ENCODE measurements at places on chromosomes 5 and 9.

- DNase-seq: no peak
Measured at GRCh38 chr9:34734720-34735119, 24.8 kb upstream of the CCL21 start.

GRCh38 chr5:150485693-150486401 lies 22.1 kb upstream of the NDST1 start:
- DNase-seq: no peak

- DNase-seq: no peak
Measured at GRCh38 chr5:16539169-16539666, 73.6 kb upstream of the ZNF622 start.

DNA sequence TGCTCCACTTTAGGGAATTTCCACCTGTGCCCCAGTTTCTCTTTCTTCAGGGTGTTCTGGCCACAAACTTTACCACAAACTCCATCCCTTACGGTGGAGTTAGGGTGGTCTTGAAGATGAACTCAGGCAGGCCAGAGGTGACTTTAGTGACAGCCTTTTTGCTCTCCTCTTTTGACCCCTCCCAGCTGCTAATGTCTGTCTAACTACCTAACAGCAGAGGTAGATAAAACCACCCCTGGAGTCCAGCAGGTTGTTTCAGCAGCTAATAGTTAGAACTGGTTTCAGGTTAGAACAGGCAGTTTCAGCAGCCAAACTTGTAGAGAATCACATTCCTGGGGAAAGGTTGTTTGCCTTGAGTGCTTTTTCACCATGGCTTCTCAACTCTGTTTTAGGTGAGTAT lies 971.3 kb upstream of the CDH18 start:
- no peak for DNase-seq

DNA sequence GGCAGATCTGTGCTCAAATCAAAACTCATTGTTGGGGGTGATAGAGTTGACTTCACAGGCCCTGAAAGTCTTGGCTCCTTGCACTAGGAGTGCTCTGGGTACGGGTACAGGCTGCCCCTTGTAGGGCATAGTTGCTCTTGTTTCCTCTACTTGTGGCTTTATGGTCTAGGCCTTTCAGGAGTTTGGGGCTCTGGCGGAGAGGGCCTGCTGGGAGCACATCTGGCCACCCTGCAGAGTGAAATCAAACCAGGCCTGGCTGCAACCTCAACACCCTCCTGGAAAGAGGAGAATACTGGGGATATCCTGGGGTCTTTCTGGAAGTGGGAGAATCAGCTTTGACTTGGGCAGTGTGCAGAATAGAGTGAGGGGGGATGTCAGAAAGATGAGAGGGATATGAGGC lies 1.5 kb downstream of the TGFBI start:
- no peak for DNase-seq

DNA sequence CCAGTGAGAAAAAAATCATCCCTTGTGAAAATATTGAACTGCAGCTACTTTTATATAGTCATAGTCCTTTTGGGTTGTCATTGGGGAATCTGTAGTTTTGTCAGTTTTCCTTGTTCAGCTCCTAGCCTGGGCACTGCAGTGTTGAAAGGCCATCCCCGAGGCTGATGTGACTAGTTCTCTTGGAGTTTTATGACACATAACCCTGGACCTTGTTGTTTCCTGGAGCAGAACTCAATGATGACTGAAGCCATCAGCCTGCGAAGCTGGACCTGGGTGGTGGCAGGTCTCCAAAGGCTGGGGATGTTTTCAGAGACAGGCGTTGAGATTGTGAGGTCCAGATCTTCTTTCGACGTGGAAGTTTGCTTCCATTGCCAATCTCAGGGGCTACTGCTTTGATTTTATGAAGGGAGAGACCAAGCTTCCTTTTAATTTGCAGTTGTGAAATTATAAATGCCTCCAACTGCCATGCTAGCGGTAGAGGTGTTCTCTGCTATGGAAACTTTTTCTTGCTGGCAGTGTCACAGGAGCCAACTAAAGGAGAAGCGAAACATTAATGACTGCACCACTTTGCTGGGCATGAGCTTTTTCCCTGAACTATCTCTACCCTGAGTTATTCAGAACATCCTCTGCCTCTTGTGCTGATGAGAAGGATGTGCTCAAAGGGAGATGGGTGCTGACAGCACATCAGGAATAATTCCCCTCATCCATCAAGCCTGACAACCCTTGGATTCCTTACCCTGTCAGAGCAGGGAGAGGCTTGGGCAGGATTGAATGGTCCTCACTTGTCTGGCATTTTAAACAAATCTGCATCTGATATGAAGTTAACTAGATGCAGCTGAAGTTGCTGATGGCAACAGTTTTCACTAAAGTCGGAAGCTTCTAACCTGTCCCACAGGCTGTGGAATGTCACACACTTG lies 209.6 kb downstream of the MAST4 start:
- DNase-seq: no peak

- DNase-seq: no peak
Measured at GRCh38 chr9:12853051-12853450, 78.2 kb downstream of the LURAP1L start.

DNA sequence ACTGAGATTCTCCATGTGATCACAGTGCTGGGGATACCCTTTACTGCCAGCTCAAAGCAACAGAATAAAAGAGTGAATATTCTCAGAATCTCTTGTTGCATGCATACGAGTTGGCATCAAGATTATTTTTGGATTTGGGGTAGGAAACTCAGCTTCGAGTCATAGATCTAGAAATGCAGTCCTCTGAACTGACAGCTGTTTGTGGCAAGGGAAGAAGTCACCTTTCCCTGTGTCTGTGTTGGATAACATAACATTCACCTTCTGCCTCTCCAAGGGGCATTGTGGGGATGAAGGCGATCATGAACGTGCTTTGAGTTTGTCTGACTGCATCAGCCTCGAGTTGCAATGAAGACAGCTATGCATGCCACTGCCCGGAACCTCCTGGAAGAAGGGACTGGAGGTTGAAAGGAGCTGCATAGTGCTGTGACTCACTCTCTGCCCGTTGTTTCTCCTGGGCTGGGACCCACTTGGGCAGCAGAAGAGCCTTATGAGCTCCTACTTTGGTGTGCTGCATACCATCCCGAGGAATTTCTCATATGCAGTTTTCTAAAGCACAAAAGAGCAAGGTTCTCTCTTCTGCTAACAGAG lies 231.7 kb downstream of the ARHGAP26 start:
- DNase-seq: peak; percentile 46

- peak; percentile 59 for DNase-seq
Measured at GRCh38 chr9:95003689-95004410, 277.4 kb downstream of the AOPEP start.

- peak; percentile 18 for DNase-seq
Measured at GRCh38 chr5:62306896-62307689, 1.1 kb downstream of the KIF2A start.

GRCh38 chr5:158635565-158635964 lies 464.2 kb downstream of the EBF1 start:
- no peak for DNase-seq

- peak; percentile 55 for DNase-seq
Measured at GRCh38 chr5:9437741-9438240, 108.1 kb downstream of the SEMA5A start.

- no peak for DNase-seq
Measured at GRCh38 chr5:127409921-127410675, 107.3 kb upstream of the PRRC1 start.

- DNase-seq: no peak
Measured at GRCh38 chr5:171785517-171785916, at the start of gene SMIM23. TSS of gene SMIM23 (plus strand) at chr5:171785817. CDS start at chr5:171785872, 55 bp downstream.

GRCh38 chr5:163473635-163474243 lies 13.3 kb downstream of the HMMR start:
- DNase-seq: no peak

- DNase-seq: peak; percentile 87
Measured at GRCh38 chr5:160169326-160169725, 50.1 kb upstream of the PWWP2A start.

DNA sequence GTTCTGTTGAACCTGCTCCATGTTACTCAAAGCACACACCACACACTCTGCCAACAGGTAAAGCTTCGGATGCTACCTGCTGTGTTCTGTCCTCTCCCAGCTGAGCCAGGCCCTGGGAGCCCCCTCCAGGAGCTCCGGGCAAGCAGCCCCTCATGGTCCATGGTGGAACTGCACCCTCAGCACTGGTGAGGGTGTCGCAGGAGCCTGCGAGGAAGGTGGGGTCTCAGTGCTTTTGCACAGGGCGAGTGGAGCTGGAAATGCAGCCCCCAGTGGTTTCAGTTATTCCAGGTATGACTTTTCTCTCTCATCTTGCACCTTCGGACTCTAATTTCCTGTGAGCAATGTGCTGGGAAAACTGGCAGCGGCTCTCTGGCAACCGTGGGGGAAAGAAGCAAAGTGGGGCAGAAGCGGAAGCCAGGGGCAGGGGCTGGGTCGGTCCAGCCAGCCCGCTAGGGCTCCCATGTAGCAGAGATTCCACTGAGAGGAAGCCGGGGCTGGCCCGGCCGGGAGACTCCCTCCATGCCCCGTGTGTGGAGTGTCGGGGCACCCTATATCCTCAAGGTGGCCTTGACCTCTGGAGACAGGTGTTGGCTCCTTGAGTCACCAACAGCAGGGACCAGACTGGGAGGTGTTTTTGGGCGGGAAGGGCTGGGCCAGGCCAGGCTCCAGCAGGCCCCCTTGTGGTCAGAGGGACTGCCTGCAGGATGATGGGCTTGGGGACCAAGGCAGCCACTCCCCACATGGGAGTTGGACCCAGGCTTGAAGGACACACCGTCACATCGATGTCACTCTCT lies 75.6 kb upstream of the PRSS3 start:
- DNase-seq: no peak

- DNase-seq: no peak
Measured at GRCh38 chr5:75993643-75994520, 89.3 kb upstream of the SV2C start.

- DNase-seq: no peak
Measured at GRCh38 chr9:35500130-35500748, 10.3 kb downstream of the RUSC2 start.

DNA sequence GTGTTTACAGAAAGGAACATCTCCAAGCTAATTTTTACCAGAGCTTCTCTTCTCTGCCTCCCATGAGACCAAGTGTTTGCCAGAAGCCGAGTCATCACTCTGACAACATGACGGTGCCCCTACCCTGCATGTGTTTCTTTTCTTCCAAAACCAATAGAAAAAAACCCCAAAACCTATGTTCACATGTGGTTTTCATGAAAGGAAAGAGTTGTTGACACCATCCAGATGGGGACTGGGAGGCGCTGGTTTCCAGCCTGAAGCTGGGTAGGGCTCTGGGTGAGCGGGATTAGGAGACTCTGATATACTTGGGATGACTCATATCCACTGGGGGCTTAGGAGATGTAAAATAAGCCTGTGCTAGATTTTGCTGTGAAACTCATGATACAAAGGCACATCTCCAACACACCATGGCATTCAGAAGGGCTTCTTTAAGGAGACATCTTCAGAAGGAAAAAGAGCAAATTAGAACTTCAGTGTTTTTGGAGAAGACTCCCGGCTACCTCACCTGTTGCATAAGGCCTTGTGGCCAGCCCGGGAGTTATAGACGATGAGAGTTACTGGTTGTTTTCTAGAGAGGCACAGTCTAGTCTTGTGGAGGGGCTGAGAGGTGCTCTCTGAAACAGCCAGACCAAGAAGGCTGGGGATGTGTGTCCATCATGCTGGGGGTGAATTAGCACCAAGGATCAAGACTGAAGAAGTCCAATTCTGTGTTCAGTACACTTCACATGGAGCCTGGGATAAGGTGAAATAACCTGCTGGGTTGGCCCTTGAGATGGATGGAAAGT lies 108.9 kb upstream of the LHFPL2 start:
- no peak for DNase-seq

- DNase-seq: peak; percentile 31
Measured at GRCh38 chr5:142716963-142717362, 31.1 kb upstream of the FGF1 start.

- DNase-seq: peak; percentile 89
Measured at GRCh38 chr9:129495620-129496472, 125.1 kb downstream of the C9orf50 start.

DNA sequence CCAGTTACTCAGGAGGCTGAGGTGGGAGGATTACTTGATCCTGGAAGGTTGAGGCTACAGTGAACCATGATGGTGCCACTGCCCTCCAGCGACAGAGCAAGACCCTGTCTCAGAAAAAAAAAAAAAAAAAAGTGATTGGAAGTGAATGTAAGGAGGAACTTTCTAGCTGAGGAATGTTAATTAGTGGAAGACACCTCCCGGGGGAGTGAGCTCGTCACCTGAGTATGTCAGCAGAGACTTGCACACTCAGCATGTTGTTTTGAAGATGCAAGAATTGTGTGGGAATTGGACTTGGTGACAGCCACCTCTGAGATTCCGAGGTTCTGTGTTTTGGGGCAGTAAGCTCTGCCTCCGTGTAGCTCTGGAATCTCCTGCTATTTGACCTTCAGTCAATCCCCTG lies 3.6 kb downstream of the SYNPO start:
- DNase-seq: no peak

GRCh38 chr5:147455822-147456450 lies 53.9 kb downstream of the DPYSL3 start:
- DNase-seq: no peak

DNA sequence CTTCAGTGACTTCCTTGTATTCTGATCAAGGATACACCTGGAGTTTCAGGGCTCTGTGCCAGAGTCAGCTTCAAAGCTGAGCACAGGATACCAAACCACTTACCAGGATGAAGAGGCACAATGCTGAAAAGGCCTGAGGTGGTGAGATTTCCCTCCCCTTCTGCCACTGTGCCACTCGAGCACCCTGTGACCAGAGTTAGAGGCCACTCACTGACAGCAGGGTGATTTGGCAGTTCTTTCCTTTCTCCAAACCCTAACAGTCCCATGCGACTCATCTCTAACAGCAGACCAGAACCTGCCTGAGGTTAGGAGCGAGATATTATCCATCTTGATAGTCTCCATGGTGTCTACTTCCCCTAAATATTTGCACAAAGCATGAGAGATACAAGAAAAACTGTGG lies 1.8 kb downstream of the PLGRKT start:
- DNase-seq: no peak

DNA sequence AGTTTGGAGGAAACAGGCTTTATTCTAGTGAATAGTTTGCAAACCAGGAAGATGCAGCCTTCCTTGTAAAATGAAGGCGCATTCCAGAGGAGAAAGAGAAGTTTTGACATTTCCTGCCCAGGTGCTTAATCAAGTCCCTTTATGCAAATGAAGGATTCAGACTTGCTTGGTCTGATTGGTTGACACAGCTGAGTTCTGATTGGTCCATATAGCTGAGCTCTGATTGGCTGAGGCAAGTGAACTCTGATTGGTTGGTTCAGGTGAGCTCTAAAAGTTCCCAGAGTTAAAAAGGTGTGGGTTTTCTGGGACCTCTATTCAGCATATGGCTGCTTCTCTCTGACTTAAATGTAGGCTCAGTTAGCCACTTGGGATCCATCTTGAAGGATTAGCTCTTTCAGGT lies 151.0 kb downstream of the CACNA1B start:
- no peak for DNase-seq

GRCh38 chr5:134555223-134555889 lies 29.9 kb downstream of the JADE2 start:
- DNase-seq: peak; percentile 5

Data from NCI-H226 (cell line).